ENCODE measurements at places on chromosomes 6 and 20.

DNA sequence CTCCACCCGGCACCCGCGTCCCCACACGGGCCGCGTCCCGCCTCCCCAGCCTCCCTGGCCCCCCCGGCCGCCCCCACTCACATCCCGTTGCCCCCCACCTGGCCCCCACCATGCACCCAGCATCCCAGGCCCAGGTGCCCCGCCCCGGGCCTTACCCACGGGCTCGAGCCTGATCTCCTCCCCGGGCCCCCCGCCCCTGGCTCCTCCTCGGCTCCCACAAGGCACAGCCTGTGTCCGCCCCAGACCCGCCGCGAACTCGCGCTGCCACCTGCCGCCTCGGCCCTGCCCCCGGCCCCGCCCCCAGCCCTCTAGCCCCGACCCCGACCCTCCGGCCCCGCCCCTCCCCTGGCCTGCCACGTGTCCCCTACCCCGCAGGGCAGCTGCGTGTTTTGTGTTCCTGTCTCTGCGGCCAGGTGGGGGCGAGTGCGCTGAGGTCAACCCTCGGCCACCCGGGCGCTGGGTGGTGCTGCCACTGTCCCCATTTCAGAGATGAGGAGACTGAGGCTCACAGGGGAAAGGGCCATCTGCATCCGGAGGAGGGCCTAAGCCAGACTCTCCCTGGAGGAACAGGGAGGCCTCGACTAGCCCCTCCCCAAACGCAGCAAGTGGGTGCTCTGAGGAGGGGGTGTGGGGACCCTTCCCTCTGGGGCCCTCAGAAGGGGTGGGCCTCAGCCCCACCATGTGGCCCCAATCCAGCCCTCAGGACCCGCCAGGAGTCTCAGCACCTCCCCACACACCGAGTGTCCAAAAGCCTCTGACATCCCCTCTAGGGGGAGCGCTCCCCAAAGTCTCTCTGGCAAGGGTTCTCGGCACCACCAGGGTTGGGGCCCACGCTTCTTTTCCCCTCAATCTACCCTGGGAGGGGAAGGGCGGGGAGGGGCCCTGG lies 99.8 kb downstream of the TAF4 start:
- DNase-seq = no peak

GRCh38 chr6:130671119-130671518 lies 156.1 kb upstream of the SMLR1 start:
- no peak for DNase-seq

GRCh38 chr6:111562246-111562645 lies 43.4 kb downstream of the TRAF3IP2 start:
- DNase-seq = no peak

DNA sequence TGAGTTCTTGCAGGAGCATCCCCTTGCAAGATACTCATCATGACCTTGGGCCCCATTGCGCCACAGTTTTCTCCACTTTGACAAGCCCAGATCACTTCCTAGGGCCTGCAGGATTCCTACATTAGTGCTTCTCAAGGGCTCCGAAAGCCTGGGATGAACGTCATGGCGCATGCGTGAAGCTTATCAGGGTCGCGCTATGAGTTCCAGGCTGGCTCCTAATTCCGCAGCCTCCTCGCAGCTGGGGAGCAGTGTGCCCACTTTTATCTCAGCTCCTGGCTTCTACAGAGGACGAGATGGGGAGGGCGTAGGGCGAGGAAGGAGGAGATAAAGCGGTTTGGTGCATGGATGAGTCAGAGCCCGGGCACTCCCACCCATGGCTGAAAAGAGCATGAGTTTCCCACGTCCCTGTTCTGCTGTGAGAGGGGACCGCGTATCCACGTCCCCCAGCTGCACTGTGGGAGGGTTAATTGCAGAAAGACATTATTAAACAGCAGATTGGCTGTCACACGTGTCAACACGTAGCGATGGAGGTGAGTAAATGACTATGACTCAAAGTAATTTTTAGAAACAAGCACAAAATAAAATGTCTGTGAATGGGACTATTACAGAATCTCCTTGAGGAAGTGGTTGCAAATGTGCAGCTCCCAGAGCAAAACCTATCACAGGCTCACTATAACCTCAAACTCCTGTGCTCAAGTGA lies 72.9 kb upstream of the DSP start:
- DNase-seq = peak; percentile 9

DNA sequence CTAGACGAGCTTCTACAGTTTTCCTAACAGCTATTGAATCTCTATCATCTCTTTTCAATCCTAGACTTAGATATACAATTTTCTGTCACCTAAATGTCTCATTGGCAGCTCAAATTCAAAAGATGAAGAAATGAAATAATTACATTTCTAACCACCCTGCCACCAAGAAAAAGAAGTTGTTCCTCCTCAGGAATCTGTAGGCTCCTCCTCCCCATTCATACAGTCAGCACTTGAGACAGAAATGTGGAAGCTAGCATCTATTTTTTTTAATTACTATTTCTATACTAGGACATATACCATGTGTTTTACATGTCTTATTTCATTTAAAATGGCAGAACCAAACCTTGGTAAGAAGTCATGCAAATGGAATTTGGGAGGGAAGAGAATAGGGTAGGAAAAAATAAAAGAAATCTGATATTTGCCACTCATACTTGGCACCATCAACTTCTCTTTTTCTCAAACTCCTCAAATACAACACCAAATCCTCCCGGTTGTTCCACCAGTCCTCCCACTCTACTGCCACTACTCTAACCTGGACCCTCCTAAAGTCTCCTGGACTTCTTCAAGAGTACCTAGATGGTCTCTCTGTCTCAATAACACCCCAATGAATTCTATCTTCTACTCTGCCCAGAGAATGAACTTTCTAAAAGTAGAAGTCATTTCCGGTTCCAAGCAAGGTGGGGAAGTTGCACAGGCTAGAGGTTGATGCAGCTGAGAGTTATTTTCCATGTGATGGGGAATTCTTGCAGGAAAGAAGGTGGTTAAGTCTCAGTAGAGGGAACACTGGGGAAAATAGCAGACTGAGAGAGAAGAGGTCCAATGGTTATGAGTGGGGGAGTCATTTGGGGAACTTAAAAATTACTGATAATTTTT lies 54.1 kb downstream of the ATXN1 start:
- DNase-seq = no peak

DNA sequence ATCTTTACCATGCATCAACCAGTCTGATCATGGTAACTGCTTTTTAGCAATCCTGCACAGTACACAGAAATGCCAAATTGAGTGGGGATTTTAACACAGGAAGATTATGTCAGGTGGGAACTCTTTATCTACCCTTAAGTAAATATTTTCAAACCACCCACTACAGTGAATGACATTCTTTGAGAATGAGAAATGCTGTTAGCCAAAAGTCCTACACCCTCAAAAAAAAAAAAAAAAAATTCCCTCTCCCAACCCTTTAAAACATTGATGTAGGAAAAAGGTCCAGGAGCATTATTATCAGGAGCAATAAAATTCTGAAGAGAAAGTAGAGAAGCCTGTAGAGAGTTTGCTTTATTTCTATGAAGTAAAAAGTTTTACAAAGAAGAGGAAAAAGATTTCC lies 307.2 kb upstream of the THEMIS start:
- DNase-seq = no peak

GRCh38 chr6:150932996-150933395 lies 67.5 kb downstream of the MTHFD1L start:
- DNase-seq = no peak

- DNase-seq = no peak
Measured at GRCh38 chr6:161128680-161129196, 137.2 kb downstream of the MAP3K4 start.

DNA sequence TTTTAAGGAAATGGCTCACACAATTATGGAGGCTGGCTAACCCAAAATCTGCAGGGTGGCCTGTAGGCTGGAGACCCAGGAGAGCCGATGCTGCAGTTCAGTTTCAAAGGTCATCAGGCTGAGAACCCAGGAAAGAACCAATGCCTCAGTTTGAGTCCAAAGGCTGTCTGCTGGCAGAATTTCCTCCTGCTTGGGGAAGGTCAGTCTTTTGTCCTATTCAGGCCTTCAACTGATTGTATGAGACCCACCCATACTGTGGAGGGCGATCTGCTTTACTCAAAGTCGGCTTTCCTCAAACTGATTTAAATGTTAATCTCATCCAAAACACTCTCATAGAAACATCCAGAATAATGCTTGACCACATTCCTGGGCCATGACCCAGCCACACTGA lies 189.7 kb upstream of the CDYL start:
- no peak for DNase-seq

DNA sequence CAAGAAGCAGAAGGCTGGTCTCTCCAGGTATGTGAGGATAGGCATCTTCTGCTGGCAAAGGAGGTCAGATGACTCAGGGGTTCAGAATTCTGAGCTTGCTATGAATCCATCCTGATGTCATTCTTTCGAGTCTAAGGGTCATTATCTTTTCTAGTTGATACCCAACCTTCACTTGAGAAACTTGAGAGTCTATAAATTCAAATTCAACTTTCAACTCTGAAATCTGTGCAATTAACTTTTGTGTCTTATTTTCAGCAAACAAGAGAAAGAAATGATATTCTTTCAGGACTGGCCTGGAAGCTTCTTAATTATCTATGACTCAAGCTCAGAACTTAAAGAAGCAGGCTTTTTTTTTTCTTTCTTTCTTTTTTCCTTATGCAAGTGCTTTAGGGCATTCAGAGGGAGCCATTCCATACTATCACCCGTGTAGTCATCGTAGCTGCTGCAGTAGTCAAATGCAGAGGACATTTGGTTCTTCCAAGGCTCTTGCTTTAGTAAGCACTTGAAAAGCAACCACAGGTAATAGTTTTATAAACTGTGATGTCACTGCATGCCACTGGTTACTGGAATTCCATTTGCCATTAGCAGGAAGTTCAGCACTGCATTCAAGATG lies 93.0 kb downstream of the ADTRP start:
- peak; percentile 52 for DNase-seq

- DNase-seq = no peak
Measured at GRCh38 chr6:37547564-37548061, 47.9 kb upstream of the CCDC167 start.

DNA sequence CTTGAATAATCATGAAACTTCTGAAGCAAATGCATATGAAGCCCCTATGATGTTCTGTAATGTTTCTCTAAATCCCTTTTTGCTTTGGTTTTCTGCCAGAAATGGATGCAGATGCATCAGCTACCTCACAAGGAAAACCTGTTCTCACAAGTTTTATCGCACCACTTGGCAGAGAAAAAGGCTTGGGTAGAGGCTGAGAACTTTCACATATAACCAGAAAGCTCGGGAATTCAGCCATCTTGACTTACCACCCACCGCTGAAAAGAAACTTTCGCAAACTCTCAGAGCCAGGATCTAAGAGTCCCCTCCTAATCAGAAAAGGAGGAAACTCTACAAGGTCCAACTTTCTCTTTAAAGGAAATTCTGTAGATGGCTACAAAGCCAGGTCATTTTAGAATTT lies 36.2 kb upstream of the ADTRP start:
- no peak for DNase-seq

GRCh38 chr20:18377896-18378481 lies 88.8 kb downstream of the DZANK1 start:
- no peak for DNase-seq

DNA sequence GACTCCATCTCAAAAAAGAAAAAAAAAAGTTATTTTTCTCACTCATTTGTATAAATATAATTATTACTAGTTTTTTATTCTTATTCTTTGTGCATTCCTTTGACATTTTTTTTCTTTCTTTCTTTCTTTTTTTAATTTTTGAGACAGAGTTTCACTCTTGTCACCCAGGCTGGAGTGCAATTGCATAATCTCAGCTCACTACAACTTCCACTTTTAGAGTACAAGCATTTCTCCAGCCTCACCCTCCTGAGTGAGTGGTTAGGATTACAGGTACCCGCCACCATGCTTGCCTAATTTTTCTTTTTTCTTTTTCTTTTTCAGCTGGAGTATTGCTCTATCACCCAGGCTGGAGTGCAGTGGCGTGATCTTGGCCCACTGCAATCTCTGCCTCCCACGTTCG lies 51.4 kb upstream of the JARID2 start:
- DNase-seq = no peak

DNA sequence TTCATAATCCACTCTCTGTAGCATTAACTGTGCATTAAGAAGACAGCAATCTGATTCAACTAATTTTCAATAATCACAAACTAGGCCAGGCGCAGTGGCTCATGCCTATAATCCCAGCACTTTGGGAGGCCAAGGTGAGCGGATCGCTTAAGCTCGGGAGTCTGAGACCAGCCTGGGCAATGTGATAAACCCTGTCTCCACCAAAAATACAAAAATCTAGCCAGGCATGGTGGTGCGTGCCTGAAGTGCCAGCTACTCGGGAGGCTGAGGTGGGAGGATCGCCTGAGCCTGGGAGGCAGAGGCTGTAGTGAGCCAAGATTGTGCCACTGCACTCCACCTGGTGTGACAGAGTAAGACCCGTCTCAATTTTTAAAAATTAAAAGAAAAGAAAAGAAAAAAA lies 29.5 kb downstream of the SERPINB9 start:
- no peak for DNase-seq

- DNase-seq = no peak
Measured at GRCh38 chr6:37492236-37492972, 7.3 kb downstream of the CCDC167 start.

DNA sequence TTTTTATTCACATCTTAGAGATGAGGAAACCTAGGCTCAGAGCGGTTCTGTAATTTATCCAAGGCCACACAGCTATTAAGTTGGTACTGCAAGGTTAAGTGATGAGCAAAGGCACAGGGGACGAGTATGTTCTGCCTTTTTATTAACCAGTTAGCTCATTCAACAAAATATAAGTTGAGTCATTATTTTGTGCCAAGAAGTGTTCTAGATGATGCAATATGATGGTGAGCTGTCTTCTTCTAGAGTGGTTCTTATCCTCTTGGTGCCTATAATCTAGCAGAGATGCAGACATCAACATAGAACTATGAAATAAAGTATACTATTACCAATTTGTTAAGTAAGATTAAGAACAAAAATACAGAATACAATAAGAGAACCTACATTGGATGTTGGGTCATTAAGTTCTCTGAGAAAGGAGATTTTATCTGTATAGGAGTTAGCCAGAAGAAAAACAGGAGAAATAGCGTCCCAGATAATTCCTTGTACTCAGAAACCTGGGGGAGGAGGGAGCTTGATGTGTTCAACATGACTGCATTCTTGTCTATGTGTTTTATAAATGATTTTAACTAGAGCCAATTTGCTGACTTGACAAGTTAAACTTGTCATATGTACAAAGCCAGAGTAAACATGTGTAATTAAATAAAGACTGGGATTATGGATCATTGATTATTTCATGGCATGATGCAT lies 122.3 kb downstream of the TBXT start:
- no peak for DNase-seq

GRCh38 chr20:46749147-46749546 lies 39.7 kb downstream of the SLC2A10 start:
- DNase-seq = no peak

DNA sequence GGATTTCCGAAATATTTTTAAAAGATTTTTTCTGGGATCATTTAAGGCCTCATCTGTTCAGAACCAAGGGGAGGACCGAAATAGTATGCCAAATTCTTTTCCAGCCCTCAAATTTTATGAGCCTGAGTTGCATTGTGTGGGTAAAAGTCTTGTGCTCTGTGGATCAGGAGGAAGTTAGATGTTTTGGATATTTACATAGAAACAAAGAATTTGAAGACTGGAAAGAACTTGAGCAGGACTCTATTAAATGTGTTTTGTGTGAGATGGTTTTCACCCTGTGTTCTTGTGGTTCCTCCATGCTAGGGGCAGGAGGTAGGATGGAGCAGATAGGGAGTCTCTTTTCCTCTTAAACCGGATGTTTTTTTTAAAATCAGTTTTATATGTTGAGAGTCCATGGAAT lies 329.1 kb downstream of the LAMA2 start:
- DNase-seq = peak; percentile 64
